ENCODE measurements at places on chromosomes 12 and 14. TPM values are rescaled to one million over a fixed set of nuclear protein-coding genes. Genes with fewer than 3 reads are reported as not detected.

DNA sequence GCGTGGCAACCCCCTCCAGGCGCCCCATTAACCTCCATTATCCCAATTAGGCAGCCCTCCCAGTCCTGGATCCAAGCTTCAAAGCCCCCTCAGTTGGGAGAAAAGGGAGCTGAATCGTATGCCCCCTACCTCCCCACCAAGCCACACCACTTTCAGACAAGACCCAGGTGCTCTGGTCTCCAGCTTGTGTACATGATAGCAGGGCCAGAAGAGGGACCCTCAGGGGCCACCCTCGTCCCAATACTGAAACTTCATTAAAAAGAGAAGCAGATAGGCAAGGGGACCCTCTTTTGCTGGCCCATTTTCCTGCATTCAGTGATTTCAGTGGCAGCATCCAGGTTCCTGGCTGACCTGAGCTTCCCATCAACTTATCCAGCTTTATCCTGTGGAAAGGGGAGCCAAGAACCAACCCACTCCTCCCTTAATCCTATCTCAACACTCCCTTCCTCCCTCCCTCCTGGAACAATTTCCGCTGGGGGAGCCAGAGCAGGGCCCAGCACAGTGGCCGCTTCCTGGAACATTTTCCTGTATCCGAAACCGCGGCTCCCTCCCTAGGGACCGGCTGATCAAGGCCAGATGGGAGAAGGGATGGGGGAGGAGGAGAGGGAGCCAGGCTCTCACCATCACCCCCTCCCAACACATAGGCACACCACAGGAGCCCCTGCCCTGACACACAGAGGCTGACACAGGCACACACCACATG is 9.5 kb upstream of the SP7 start:
- DNase-seq: no peak
- no peaks in the 10 kb centered on the region for H3K36me3 ChIP-seq
- no peak overlapping the region for H3K27ac ChIP-seq
- H3K4me1 ChIP-seq: peaks cover 16% of the 10 kb centered on the region

DNA sequence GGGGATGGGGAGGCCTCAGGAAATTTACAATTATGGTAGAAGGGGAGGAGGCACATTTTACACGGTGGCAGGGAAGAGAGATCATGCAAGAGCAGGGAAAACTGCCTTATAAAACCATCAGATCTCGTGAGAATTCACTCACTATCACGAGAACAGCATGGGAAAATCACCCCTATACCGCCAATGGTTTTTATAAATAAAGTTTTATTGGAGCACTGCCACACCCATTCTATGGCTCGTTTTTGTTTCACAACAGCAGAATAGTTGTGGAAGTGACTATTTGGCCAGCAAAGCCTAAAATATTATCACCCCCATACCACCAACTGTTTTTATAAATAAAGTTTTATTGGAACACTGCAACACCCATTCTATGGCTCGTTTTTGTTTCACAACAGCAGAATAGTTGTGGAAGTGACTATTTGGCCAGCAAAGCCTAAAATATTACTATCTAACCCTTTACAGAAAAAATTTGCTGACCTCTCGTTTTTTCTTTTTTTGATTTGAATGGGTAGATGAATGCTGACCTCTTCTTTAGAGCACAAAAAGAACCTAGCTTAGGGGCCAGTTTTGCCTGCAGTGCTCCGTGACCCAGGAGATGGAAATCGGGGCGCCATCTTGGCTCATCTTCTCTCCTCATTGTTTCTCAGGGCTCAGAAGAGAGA is 77.3 kb upstream of the RIN3 start:
- no peak overlapping the region for H3K4me3 ChIP-seq
- H3K27ac ChIP-seq: no peak overlapping the region
- H3K4me1 ChIP-seq: no peaks in the 10 kb centered on the region
- H3K36me3 ChIP-seq: no peaks in the 10 kb centered on the region

GRCh38 chr12:119378903-119379302 is 44.4 kb downstream of the CCDC60 start:
- H3K4me1 ChIP-seq: peaks cover 17% of the 10 kb centered on the region
- H3K4me3 ChIP-seq: no peak overlapping the region

GRCh38 chr12:48980953-48981756 is 3.0 kb downstream of the WNT1 start:
- H3K4me1 ChIP-seq: peaks cover 55% of the 10 kb centered on the region
- peak overlapping the region; percentile 77 for H3K4me3 ChIP-seq
- H3K36me3 ChIP-seq: peaks cover 5% of the 10 kb centered on the region
- peaks cover 90% of the 10 kb centered on the region for H3K27me3 ChIP-seq
- peak overlapping the region; percentile 62 for H3K27ac ChIP-seq

DNA sequence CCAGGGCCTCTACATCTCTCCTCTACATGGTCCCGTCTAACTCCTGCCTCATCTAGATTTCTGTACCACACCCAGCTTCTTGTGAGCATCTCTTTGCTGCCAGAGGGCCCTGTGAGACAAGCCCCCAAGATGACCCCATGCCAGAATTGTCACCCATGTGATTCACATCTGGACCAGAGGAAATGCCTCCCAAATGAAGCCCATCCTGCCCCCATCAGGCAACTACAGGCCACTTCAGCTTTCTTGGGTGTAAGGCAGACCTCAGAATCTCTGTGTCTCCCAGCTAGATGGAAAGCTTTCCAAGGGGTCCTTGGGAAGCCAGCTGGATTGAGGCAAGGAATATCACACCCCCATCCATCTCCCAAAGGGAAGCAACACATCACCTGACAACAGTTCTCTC is 9.3 kb upstream of the OAS3 start:
- no peak overlapping the region for H3K4me3 ChIP-seq
- DNase-seq: no peak
- H3K27ac ChIP-seq: no peak overlapping the region
- H3K4me1 ChIP-seq: no peaks in the 10 kb centered on the region
- H3K27me3 ChIP-seq: no peaks in the 10 kb centered on the region
- H3K36me3 ChIP-seq: peaks cover 20% of the 10 kb centered on the region

GRCh38 chr14:36055681-36056225 is 120.8 kb downstream of the PTCSC3 start:
- H3K27me3 ChIP-seq: peaks cover 15% of the 10 kb centered on the region
- no peaks in the 10 kb centered on the region for H3K36me3 ChIP-seq
- DNase-seq: no peak

The HSPA2 gene
- total RNA-seq: 7.1 TPM

DNA sequence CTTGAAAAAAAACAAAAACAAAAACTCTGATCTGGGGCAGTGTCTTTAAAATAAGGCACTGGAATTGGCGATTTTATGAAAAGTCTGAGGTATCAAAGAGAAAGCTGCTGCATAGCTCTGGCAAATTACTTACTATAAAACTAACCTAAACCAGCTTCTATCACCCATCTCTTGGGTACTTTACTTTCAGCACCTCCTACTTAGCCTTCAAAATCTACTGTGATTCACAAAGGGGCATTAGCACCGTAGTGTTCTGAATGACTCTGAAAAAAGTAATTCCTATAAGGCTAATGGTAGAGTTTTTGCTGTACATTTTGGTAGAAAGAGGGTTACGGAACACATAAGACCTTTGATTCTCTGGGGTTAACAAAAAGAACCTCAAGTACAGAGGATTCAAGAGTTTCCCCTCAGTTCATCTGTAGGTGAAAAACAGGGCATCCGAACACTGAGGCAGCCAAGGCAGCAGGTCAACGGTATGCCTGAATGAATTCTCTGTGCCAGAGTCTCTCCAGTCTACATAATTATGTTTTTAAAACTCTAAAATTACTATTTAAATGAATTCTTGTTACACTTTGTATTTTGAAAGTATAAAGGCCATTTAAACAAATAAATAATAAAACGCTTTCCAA is 101.5 kb downstream of the ELK3 start:
- H3K27me3 ChIP-seq: no peaks in the 10 kb centered on the region
- DNase-seq: no peak
- peaks cover 15% of the 10 kb centered on the region for H3K4me1 ChIP-seq
- H3K4me3 ChIP-seq: no peak overlapping the region

DNA sequence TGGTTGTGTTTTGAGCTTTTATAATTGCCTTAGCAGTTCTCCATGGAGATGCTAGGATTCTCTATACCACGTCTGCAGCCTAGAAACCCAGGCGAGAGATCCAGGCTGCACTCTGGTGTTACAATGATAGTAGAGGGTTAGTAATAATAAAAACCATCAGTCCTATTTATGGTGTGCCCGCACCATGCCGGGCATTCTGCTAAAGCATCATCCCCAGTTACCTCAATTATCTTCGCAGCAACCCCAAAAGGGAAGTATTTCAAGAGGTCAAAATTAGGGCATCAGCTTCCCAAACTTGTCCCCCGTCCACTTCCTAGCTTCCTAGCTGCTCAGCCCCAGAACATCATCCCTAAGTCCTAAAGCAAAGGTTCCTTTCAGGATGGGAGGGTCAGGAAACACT is 3.2 kb downstream of the SYNE3 start:
- peak overlapping the region; percentile 22 for H3K4me3 ChIP-seq
- H3K27ac ChIP-seq: peak overlapping the region; percentile 30
- H3K27me3 ChIP-seq: no peaks in the 10 kb centered on the region

- no peak overlapping the region for H3K4me3 ChIP-seq
- DNase-seq: no peak
- no peaks in the 10 kb centered on the region for H3K27me3 ChIP-seq
- peaks cover 49% of the 10 kb centered on the region for H3K36me3 ChIP-seq
Observed at GRCh38 chr12:89593233-89593632, 67.4 kb upstream of the POC1B start.

GRCh38 chr12:98767248-98767647 is 122.2 kb downstream of the APAF1 start:
- no peaks in the 10 kb centered on the region for H3K4me1 ChIP-seq
- no peak overlapping the region for H3K4me3 ChIP-seq
- H3K36me3 ChIP-seq: no peaks in the 10 kb centered on the region
- no peak for DNase-seq
- no peak overlapping the region for H3K27ac ChIP-seq

GRCh38 chr12:110123919-110124268 is 263 bp upstream of the IFT81 start:
- peaks cover 39% of the 10 kb centered on the region for H3K27me3 ChIP-seq
- H3K27ac ChIP-seq: no peak overlapping the region
- H3K36me3 ChIP-seq: no peaks in the 10 kb centered on the region

The RPL6 gene
- 911 TPM for total RNA-seq

The TRPV4 gene
- total RNA-seq: not detected

The PPP1R12A gene
- 115 TPM for total RNA-seq

The ARHGDIB gene
- 1,463 TPM for total RNA-seq

The COX8C gene
- total RNA-seq: not detected

DNA sequence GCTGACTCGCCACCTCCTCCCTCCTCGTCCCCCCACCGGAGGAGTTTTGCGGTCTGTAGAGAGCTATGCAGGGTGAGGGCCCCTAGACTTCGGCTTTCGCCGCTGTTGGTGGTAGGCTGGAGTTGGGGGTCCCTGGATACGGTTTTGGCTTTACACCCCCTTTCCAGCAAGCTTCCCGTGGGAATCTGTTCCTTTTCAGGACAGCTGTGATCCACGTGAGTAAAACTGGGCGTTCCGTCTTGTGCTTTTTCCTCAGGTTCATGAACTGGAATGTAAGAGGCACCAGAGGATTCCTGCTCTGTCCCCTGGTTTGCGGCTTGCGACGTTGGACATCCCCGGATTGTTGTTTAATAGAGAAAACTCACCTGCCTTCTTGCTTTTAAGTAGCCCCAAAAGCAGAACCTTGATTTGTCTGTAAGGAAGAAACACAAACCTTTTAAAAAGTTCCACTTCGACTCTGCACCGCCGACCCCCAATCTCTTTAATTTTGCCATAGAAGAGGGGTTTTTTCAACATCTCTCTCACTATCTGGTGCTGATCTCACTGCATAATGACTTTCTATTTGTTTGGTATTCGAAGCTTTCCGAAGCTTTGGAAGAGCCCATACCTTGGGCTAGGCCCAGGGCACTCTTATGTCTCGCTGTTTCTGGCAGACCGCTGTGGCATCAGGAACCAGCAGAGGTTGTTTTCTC is 490 bp downstream of the PRORP start:
- peak; percentile 21 for DNase-seq
- peaks cover 57% of the 10 kb centered on the region for H3K4me1 ChIP-seq
- H3K27me3 ChIP-seq: no peaks in the 10 kb centered on the region
- peaks cover 55% of the 10 kb centered on the region for H3K36me3 ChIP-seq
- H3K27ac ChIP-seq: peak overlapping the region; percentile 98

DNA sequence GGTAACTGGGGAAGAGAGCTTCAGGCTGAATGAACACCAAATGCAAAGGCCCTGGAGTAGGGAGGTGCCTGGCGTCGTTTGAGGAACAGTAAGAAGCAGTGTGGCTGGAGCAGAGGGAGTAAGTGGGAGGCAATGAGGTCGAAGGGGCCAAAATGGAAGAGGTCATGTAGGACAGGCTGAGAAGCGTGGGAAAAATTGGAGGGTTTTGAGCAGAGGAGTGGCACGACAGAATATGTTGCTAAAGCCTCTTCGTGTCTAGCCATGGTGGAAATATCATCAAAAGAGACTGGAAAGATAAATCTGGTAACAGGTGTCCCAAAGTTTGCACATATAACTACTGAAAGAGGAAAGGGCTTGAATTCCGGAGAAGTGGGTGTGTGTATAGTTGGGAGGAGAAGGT is 1.9 kb downstream of the TRIM9 start:
- peaks cover 51% of the 10 kb centered on the region for H3K27me3 ChIP-seq
- no peaks in the 10 kb centered on the region for H3K36me3 ChIP-seq
- H3K27ac ChIP-seq: no peak overlapping the region
- peaks cover 23% of the 10 kb centered on the region for H3K4me1 ChIP-seq

The C1R gene
- 2.7 TPM for total RNA-seq

DNA sequence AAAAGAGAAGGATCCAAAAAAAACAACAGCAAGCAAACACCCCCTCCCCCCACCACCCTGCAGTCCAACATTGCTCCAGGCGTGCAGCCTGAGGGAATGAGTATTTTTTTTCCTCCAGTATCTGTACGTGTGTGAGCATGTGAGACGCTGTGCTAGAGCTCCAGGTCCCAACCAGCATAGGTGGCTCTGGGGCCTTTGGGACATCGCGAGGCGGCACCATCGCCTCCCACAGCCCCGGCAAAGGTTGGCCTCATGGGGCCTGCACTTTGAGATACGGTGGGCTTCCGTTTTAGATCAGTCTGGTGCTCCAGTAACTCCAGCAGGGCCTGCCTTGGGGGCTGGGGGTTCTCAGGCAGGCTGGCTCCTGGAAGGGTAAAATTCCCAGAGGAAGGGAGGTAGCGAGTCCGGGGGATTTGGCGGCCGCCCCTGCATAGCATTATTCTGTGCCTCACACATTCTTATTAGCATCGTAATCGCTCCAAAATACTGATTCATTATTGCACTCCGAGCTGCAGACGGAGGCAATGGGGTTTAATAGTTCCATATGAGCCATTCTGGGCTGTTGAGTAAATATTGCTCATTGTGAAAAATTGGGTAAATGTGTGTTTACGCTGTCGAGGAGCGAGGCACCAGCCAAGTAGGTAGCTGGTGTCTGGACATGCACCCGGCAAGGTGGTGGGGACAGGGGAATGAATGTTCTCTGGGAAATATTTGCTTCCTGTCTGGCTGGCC is 143.1 kb upstream of the MYL2 start:
- H3K4me1 ChIP-seq: peaks cover 5% of the 10 kb centered on the region
- no peaks in the 10 kb centered on the region for H3K27me3 ChIP-seq
- H3K36me3 ChIP-seq: no peaks in the 10 kb centered on the region
- H3K4me3 ChIP-seq: no peak overlapping the region

The GALNT9 gene
- not detected for total RNA-seq

The TMEM179 gene
- total RNA-seq: not detected

All from activated CD4-positive, alpha-beta memory T cell treated with anti-CD3 and anti-CD28 coated beads, Interleukin-2, amount 10 ng/mL, durations not matched to agents 7 days and 5 days (primary cell).